NCI-H1048 (cell line): ENCODE measurements at places on chromosomes 4 and X.
A peak's percentile ranks its signal among the peaks of the same experiment; 100 is the strongest.

GRCh38 chrX:133653358-133653757 lies 238.1 kb upstream of the GPC4 start:
- no peak for DNase-seq

GRCh38 chr4:38523524-38524448 lies 140.2 kb upstream of the KLF3 start:
- DNase-seq: no peak

DNA sequence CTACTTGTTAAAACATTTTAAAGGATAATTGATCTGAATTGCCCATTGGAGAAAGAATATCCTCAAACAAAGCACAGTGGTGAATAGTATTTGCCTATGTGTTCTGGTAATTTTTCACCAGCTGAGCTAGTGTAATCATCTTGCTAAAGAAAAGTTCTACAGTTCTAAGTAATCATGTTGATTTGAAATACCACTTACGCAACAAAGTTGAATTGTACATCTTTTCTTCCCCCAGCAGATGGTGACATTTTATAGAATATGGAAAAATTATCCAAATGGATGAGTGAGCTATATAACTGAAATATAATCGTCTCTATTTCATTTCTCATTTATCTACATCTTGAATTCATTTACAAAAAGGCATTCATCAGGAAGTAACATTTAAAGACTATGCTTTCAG lies 9.7 kb upstream of the ZNF674 start:
- no peak for DNase-seq

- no peak for DNase-seq
Measured at GRCh38 chr4:184292877-184293276, 75.2 kb upstream of the ENPP6 start.

DNA sequence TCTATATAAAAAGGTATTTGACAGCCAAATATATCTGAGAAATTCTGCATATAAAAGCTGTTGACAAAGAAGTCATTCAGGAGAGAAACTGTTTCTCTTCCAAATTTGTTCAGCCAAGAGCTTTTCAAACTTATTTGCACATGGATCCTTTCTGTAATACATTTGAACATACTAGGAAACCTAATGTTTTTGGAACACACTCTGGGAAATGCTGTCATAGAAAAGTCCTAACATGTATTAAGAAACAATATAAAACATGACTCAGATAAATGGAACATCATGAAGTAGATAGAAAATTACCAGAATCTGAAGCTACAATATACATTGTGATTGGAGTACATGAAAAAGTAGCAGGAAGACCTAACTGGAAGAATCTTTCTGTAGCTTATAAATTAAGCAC lies 781.5 kb upstream of the EPHA5 start:
- no peak for DNase-seq

DNA sequence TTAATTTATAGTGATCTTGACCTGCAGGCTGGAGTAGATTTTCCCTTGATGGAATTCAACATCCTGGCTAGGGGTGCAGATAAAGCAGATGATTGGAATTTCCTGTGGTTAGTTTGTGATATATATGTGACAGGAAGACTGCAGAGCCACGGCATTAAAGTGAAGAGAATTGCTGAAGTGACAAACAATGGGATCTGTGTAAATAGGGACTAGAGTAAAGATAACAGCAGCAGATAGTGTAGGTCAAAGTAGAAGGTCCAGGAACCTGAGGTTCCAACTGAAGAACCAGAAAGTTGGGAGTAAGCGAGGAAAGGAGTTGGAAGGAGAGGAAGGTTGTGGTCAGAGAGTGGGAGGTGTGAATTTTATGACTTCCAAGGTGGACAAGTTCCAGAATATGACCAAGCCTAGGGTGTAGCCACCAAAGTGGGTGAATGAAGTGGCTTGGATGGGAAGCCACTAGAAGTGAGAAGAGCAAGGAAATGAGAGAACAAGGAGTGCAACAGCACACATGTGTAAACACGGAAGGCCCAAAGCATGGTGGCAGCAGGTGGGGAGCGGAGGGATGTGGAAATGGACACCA lies 325.0 kb downstream of the RAB28 start:
- no peak for DNase-seq

GRCh38 chr4:147518086-147518485 lies 37.2 kb downstream of the EDNRA start:
- DNase-seq: no peak

- DNase-seq: no peak
Measured at GRCh38 chr4:173370130-173370476, 651 bp upstream of the SAP30 start.

- DNase-seq: no peak
Measured at GRCh38 chrX:106903291-106903824, at the start of gene RIPPLY1. RIPPLY1 (minus strand) TSS chrX:106903341; CDS start chrX:106903287, 54 bp downstream.

DNA sequence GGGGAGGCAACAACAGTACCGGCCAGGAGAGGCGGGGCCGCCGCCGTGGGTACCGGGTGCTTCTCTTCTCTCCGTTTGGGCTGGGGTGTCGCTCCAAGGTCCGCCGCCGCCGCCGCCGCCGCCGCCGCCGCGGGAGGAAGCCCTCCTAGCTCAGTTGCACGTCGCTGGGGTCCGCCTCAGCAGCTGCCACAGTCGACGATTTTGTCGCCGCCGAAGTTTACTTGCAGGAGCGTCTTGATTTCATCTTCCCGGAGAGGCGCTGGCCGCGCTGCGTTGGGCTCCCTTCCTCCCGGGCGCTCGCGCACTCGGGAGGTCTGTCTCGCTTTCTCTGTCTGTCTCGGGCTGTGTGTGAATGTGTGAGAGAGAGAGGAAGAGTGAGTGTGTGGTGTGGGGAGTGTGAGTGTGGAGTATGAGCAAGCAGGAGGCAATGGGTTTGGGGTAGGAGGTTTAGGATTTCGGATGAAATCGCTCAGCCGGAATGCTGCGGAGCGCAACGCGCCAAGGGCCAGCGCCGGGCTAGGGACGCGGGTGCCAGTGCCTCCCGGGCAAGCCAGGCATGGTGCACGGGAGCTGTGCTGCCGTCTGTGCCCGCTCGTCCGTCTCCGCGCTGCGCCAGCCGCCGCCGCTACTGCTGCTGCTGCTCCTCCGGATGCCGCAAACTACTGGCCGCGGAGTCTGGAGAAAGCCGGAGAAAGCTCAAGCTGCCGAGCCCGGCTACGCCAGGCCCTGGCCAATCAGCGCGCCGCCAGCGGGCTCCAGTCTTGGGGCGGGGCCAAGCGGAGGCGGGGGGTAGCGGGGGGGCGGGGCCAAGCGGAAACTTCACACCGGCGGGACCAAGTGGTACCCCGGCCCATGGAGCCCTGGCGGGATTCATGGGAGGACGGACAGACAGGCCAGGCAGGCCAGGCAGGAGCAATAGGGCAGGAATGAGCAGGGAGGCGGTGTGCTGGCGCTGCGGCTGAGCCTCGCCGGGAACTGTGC lies at the start of gene PCDH19:
PCDH19 (minus strand) TSS at position 664 of the 981 bp plus-strand sequence. CDS start 1,676 bp downstream, outside the sequence.
- DNase-seq: no peak

GRCh38 chr4:148075438-148075837 lies 343.6 kb downstream of the ARHGAP10 start:
- no peak for DNase-seq

- DNase-seq: no peak
Measured at GRCh38 chr4:94477227-94477626, 25.5 kb downstream of the PDLIM5 start.

DNA sequence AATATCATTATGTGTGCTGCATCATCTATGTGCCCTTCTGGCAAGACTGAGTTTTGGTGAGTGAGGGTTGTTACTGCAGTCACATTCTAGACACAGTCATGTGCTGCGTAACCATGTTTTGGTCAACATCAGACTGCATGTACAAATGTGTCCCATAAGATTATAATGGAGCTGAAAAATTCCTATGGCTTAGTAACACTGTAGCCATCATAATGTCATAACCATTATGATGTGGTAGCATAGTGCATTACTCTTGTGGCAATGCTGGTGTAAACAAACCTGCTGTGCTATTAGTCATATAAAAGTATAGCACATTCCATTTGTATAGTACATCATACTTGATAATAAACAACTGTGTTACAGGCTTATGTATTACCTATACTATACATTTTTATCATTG lies 198.1 kb upstream of the NUDT6 start:
- no peak for DNase-seq

- no peak for DNase-seq
Measured at GRCh38 chrX:46433892-46434291, 111.3 kb downstream of the ZNF674 start.

DNA sequence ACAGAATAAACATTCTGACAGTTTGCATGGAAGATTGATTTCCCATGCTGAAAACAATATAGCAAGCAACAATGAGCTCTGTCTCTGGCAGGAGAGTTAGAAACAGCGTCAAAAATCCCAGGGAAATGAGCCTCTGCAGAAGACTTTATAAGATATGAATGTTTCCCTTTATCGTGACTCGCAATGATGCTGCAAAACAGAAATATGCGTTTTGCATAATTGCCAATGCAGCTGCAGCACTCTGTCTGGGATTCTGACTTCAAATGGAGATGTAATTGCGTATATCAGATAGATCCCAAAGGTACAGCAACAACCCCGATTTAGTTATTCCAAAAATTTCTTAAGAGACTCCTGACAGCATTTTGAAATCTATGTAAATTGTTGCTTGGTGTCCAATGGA lies 702.4 kb upstream of the EPHA5 start:
- peak; percentile 33 for DNase-seq

DNA sequence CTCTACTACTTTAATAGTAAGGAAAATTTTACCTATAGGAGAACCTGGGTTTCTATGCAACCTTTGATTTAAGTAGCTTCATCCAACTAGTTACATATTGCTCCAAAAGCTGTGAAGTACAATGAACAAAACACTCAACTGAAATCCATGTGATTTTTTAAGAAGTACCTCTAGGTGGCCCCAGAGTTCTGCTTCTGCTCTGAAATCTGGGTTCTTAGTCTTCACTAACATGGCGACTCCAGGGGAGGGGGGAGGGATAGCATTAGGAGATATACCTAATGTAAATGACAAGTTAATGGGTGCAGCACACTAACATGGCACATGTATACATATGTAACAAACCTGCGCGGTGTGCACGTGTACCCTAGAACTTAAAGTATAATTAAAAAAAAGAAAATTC lies 73.4 kb upstream of the MAGEB2 start:
- peak; percentile 1 for DNase-seq

- DNase-seq: no peak
Measured at GRCh38 chr4:69888336-69888735, 28.4 kb upstream of the SULT1E1 start.

DNA sequence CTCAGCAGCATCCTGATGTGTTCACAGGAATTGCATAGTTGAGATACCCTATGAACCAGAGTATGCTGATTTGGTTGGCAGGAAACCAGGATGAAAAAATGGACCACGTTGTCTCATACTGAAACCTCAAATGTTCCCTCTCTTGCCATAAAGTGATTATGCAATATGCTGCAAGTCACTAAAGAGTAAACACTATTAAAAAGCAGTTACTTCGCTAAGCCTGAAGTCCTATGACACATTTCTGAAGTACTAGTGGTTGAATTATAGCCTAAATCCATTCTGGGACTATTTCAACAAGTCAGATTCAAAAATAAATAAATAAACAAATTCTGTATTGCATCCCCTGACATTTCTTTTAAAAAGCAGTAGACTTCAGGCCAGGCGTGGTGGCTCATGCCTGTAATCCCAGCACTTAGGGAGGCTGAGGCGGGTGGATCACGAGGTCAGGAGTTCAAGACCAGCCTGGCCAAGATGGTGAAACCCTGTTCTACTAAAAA lies 106.0 kb upstream of the NAP1L5 start:
- DNase-seq: no peak

- peak; percentile 24 for DNase-seq
Measured at GRCh38 chr4:37970702-37971101, 10.5 kb downstream of the PTTG2 start.

DNA sequence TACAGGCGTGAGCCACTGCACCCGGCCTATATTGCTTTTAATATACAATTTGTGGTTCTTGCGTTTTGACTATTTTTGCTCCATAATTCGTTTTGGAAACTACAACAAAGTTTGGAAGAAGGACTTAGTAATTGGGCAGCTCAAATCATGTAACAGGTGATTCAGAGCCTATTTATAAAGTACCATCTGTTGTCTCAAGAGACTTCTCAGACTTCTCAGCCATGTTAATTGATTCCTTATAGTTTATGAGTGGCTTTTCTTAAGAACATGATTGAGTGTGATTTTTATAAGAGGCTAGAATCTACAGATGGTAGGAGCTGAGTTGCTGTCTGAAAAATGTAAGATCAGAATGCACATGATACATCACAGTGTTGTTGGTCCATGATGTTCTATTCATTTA lies 240.2 kb downstream of the ADGRL3 start:
- no peak for DNase-seq

DNA sequence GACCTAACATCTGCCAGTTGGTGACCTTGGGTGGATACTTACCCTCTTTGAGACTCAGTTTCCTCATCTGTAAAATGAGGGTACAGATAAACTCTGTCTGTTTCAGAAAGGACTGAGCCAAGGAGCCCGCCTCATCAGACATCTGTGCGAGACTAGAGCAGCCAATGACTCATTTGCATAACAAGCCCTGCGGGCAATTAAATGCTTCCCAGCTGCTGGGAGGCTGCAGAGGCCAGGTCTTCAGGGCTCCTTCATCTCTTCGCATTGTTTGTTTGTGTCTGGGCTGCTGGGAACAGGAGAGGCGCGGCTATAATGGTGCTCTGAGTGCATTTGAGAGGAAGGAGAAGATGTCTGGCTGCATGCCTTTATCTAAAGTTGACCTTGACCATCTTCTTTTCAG lies 85.0 kb downstream of the ADRA2C start:
- DNase-seq: no peak

GRCh38 chrX:118666521-118666920 lies 60.9 kb upstream of the IL13RA1 start:
- no peak for DNase-seq

DNA sequence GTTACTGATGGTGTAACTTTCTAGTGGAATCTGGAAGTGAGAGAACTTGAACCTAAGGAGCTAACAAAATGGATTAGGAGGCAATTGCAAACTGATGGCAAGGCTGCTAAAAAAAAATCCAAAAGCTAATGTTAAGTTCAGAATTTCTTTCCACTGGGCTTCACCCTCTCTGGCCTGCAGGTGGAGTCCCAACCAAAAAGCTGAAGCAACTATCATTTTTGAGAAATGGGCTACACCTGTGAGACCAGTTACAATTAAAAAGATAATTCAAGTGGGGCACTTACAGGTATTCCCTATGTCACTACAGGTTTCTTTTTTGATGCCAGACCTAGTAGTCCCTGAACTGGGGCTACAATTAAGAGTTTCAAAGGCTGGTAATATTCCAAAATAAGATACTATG lies 142.1 kb upstream of the FTHL17 start:
- no peak for DNase-seq

DNA sequence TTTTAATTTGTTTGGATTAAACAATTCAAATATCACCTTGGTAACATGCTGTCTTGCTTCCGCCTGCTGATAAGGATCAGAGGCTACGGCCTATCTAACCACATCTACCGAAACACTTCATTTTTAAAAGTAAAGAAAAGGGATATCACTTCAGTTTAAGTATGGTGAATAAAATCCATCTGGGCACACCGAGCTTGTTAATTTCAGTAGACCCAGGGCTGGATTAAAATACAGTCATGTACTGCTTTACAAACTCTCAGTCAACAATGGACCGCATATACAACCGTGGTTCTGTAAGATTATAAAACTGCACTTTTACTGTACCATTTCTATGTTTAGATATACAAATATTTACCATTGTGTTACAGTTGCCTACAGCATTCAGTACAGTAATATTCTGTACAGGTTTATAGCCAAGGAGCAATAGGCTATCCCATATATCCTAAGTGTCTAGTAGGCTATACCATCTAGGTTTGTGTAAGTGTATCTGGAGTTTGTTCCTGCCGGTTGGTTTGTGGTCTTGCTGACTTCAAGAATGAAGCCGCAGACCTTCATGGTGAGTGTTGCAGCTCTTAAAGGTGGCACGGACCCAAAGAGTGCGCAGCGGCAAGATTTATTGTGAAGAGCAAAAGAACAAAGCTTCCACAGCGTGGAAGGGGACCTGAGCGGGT lies 40.0 kb downstream of the SEPTIN11 start:
- DNase-seq: no peak

GRCh38 chrX:34521563-34521962 lies 135.5 kb downstream of the TMEM47 start:
- DNase-seq: no peak
